ENCODE measurements at places on chromosomes 1 and 21. TPM values are rescaled to one million over a fixed set of nuclear protein-coding genes. Genes with fewer than 3 reads are reported as not detected.

Gene MFSD2A
- 9.5 TPM for total RNA-seq

Gene EPHA10
- total RNA-seq = not detected

Gene C1orf210
- not detected for total RNA-seq

Gene TOMM40L
- 8.5 TPM for total RNA-seq

Gene CD58
- total RNA-seq = 18.4 TPM

Gene KCNQ4
- total RNA-seq = not detected

Gene RGL1
- 14.9 TPM for total RNA-seq

Gene SMCP
- not detected for total RNA-seq

GRCh38 chr21:44764319-44765230 lies 37.0 kb downstream of the UBE2G2 start:
- DNase-seq = no peak

GRCh38 chr1:18293291-18293690 lies 185.7 kb downstream of the IGSF21 start:
- no peak for DNase-seq

GRCh38 chr1:65166572-65167305 lies 18.7 kb downstream of the AK4 start:
- no peak for DNase-seq

DNA sequence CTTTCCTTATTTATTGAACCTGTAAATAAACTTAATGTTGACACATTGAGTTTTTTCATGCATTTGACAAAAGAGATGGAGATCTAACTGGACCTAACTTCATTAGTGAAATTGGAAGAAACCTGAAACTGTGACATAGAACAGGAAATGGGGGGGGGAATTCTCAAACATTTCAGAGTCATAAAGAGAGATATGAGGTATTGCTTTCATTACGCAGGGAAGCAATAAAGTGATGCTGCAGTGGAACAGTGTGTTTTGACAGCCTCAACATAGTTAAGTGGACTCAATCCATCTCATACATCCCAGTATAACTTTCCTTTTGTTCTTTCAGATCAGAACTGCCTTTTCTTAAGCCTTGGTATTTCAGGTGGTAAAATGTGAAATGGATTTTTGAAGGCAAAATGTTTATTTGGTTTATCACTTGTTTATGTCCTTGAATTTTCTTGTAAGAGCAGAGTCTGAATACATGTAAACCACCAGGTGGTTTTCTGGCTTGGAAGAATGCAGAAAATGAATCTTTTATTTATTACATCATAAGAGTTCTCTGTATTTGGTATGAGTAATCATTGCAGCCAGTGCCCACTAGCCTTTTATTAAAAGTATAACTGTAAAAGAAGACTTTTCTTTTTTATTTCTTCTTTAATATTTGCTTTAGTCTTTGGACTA lies 132.5 kb downstream of the ZNF326 start:
- no peak for DNase-seq

- no peak for DNase-seq
Measured at GRCh38 chr1:54285815-54286345, 85.9 kb downstream of the MRPL37 start.

GRCh38 chr1:224564454-224565084 lies 51.5 kb upstream of the CNIH3 start:
- no peak for DNase-seq

DNA sequence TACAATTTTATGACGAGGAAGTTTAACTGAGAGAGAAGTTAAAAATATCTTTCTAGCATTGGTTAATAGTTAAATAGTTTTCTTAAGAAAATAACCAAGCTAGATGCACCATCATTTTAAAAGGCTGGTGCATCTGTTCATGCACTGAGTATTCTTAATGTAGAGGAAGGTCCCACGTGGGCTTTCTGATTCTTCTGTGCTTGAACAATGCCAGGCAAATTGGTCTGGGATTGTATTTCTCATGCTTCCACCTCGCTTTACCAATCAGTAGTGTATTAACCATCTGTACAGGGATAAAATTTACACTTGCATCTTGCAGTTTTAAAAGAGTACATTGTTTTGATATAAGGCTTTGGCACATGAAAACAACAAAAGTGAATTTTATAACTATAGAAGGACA lies 47.4 kb upstream of the MTF2 start:
- DNase-seq = no peak

GRCh38 chr21:42146273-42146805 lies 72.6 kb upstream of the ABCG1 start:
- DNase-seq = no peak

DNA sequence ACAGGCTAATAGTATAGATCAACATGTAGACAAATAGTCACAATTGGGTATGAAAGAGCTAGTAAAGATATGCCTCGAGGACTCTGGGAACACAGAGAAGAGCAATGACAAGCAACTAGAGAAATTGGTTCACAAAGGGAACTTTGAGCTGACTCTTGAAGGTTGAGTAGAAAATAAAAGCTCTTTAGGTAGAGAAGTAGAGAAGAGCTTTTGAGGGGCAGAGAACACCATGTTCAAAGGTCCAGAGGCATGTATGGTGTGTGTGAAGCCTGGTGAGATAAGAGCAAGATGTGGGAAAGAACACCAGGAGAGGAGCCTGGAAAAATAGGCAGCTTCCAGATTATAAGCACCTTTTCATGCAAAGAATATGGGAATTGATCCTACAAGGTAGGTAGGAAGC lies 109.7 kb upstream of the MAGI3 start:
- no peak for DNase-seq

DNA sequence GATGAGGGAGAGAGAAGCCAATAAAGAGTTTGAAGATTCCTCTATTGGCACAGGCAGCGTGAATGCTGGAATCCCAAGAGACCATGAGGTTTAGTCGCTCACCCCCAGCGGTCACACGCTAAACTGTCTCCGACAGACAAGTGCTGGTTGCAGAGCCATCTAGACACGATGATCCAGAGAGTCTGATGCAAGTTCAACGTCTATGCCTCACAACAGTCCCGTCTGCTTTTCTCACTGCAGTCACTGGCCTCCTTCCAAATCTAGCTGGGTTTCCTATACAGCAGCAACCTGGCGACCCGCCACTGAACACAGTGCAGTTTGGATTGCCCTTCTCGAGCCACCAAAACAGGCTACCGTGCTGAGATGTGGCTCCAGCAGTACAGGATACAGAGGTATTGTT lies 98.6 kb upstream of the KRTAP19-8 start:
- peak; percentile 67 for DNase-seq

DNA sequence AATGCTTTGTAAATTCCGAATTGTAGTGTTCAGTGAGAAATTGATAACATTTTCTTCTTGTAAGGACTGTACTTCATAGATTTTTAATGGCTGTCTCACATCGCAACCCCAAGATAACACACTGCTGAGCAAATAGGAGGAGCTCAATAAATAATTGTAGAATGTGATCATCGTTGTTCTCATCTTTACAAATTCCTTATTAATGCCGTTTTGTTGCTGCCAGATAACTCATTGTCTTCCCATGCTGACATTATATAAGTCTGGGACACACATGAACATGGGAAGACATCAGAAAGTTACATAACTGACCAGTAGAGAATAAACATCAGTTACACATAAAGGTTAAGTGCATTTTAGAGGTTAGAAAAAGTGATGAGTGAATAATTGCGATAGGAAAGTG lies 46.4 kb upstream of the TSPAN2 start:
- DNase-seq = no peak

DNA sequence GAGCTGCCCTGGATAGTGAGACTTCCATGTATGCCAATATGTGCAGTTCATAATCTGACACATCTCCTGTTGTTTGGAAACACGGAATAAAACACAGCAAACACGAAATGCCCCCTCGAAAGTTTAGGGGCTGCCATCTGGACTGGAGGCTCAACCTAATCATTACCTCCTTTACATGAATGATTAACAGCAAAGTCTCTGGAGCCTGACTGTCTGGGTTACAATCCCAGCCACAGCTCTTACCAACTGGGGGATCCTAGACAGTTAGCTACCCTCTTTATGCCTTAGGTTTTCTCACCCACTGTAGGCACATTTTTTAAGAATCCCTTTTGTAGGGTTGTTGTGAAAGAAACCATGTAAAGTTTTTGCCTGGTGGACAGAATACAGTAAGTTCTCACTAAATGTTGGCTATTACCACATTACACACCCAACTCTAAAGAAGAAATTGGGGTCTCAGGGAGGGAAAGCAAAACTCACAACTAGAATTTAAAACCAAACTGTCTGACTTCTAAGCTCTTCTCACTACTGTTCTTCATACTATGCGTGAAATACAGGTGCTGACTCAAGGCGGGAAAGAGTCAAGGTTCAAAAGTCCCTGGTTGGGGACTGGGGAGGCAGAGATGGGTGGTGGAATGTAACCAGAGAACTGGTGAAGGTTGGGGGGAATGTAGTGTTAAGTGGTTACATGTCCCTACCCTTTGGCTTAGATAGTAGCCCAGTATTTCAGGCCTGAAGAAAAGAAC lies 24.2 kb downstream of the CYP4A22 start:
- DNase-seq = no peak

GRCh38 chr1:6152181-6152580 lies 27.9 kb downstream of the CHD5 start:
- no peak for DNase-seq

GRCh38 chr1:26978901-26979300 lies 14.6 kb upstream of the TRNP1 start:
- DNase-seq = no peak

DNA sequence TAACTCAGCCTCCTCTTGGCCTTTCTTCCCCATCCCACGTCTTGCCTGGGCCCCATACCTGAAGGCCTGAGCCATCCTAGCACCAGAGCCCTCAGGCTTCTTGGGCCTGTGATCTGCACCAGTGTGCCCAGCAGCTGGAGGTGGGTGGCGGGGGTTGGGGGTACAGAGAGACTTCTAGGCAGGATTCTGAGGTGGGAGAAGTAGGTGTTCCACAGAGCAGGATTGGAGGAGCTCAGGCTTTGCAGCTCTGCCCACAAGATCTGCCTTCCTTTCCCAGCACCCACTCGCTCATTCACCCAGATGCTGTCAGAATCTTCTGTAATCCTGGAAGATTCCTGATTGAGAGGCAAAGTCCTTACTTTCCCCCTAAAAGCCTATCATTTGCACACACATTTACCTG lies 10.0 kb upstream of the GJB5 start:
- DNase-seq = no peak

DNA sequence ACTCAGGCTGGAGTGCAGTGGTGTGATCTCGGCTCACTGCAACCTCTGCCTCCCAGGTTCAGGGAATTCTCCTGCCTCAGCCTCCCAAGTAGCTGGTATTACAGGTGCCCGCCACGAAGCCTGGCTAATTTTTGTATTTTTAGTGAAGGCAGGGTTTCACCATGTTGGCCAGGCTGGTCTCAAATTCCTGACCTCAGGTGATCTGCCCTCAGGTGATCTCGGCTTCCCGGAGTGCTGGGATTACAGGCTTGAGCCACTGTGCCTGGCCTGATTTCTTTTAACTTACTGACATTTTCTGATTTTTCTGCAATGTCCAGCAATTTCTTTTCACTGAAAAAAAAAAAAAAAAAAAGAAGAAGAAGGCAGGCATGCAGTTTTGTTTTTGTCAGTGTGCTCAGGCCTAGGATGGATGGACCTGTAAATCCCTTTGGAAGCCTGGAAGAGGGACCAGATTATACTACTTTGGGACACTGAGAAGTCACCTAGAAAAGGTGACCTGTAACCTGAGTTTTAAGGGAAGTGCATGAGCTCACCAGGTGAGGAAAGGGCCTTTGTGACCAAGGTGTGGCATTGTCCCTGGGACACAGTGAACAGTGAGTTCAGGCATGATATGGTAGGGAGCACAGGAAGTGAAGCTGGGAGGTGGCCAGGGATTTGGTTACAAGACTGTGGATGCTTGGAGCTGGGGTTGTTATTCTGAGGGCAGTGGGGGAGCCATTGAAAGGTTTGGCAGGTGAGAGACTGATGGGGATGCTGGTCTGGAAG lies 2.7 kb upstream of the TMEM61 start:
- DNase-seq = no peak

GRCh38 chr1:27940297-27940696 lies 5.5 kb downstream of the SMPDL3B start:
- no peak for DNase-seq

DNA sequence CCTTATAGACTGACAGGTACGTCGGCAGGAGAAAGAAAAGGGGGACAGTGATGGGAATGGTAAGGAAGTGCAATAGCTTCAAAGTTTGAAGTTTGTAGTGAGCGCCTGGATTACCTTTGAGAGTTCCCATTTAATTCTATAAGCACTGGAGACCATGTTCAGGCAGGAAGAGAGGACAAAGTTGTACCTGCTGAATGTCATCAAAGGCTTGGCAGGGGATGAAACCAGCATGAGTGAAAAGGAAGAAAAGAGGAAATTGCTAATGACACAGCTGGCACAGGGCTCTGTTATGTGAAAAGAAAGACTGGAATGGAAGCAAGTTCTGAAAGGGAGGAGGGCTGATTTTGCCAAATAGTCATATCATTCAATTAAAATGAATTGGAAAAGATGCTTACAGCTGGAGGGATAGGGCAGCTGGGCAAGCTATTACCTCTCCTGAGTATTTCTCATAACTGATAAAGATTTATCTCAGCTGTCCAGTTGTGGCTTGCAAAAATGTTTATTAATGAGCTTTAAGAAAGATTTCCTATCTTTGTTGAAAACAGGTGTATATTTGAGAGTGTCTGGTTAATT lies 109.2 kb downstream of the HMCN1 start:
- DNase-seq = no peak

- DNase-seq = no peak
Measured at GRCh38 chr21:35170244-35170643, 121.1 kb upstream of the RUNX1 start.

DNA sequence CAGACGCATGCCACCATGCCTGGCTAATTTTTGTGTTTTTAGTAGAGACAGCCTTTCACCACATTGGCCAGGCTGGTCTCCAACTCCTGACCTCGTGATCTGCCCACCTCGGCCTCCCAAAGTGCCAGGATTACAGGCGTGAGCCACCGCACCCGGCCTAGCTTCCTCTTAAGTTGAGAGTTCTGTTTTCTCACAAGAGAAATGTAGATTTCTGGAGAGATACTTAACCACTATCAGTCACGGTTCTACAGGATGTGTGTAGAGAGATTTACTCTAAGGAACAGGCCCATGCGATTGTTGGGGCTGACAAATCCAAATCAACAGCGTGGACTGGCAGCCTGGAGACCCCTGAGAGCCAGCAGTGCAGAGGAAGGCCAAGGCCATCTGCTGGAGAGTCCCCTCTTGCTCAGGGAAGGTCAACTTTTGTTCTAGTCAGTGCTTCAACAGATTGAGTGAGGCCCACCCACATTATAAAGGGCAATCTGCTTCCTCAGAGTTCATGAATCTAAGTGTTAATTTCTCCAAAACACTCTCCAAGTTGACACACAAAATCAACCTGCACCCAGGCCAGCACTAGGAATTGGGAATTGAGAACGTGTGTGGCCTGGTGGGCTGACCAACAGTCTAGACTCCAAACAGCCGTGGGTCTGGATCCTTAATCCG lies 38.7 kb downstream of the CHAF1B start:
- no peak for DNase-seq

DNA sequence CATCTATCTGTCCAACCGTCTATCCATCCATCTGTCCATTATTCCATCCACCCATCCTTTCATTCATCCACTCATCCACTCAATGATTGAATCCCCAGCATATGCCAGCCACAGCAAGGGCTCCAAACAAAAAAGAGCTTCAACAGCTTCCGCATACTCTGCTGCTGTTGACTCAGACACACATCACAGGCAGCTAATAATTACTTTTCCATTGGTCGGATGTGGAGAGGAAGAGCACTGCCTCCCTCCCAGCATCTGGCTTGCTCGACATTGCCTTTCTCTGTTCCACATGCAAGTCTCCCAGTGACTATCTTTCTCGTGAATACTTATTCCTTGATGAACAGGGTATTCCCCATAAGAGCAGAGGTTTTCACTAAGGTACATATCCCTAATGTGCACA lies 176.5 kb downstream of the HIVEP3 start:
- no peak for DNase-seq
